ENCODE measurements at places on chromosomes 1 and 21. TPM values are rescaled to one million over a fixed set of nuclear protein-coding genes. Genes with fewer than 3 reads are reported as not detected.

GRCh38 chr1:233865902-233866301, 38.6 kb upstream of the SLC35F3 start:
- no peak for DNase-seq
- no peaks in the 10 kb centered on the region for H3K4me1 ChIP-seq
- no peaks in the 10 kb centered on the region for H3K36me3 ChIP-seq
- no peak overlapping the region for H3K4me3 ChIP-seq
- H3K27me3 ChIP-seq: peaks cover 9% of the 10 kb centered on the region

The KCNQ4 gene
- total RNA-seq: 0.45 TPM

DNA sequence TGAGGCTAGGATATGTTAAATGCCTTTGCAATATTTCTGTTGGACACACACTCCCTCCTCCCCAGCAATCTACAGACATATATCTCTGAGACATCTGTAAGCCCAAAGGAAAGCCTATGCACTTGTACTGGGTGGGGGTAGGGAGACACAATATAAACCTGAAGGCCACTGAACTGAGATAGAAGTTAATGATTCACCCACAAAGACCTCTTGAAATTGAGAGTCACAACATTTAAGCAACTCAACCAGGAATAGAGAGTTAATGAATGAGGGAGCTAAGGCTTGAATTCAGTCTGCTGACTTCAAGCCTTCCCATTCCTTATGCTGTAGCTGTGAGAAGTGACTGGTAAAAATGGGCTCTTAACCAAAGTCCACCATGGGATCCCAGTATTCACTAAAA, 5.0 kb downstream of the OR10J1 start:
- H3K27ac ChIP-seq: no peak overlapping the region
- H3K27me3 ChIP-seq: peaks cover 18% of the 10 kb centered on the region
- H3K4me3 ChIP-seq: no peak overlapping the region
- no peak for DNase-seq

The OR2M3 gene
- total RNA-seq: not detected

The PHLDA3 gene
- total RNA-seq: 4.1 TPM

The ICOSLG gene
- total RNA-seq: 2.5 TPM

DNA sequence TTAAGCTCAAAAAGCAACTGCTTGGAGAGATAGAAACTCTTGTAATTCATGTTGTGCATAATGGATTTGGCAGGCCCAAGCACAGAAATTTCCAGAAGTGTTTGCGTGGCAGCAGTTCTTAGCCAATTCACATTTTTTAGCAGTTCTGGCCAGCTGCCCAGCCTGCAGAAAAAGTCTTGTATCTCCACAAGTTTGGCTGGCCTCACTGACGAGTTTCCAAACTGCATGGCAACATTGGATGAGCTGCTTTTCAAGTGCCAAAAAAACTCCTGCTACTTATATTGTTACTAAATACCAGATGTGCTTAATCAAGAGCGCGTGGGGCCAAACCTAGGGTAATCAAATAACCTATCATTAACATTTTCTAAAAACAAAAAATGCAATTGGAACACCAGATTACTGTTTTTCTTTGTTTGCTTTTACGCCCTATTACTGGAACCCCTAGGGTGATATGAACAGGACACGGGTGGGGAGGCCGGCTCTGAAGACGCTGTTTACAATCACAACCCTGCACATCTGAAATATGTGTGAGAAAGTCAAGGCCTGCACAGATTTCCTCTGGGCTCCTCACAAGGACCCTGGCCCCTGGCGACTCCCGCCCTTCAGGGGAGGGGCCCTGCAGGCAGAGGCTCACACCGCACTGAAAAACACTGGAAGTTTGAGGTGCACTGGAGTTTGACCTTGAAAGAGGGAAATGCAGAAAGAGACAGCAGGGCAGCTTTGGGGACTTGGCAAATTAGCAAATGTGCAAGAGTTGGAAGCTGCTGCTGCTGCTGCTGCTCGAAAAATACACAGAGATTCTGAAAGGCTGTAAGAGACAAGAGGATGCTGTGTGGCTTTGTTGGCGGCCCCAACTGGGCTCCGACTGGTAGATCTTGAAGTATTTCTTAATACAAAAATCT, 55.2 kb upstream of the TARBP1 start:
- H3K4me1 ChIP-seq: peaks cover 2% of the 10 kb centered on the region
- H3K27ac ChIP-seq: no peak overlapping the region
- H3K36me3 ChIP-seq: no peaks in the 10 kb centered on the region
- H3K27me3 ChIP-seq: peaks cover 3% of the 10 kb centered on the region
- H3K4me3 ChIP-seq: no peak overlapping the region

The ATP1B1 gene
- 8.3 TPM for total RNA-seq

Data from activated CD4-positive, alpha-beta memory T cell treated with anti-CD3 and anti-CD28 coated beads for 36 hours (primary cell).